SK-MEL-5 (cell line): ENCODE measurements at places on chromosomes 1 and 21. TPM values are rescaled to one million over a fixed set of nuclear protein-coding genes. Genes with fewer than 3 reads are reported as not detected.

GRCh38 chr1:118983558-118984041 lies 4.5 kb downstream of the TBX15 start:
- no peak for DNase-seq

DNA sequence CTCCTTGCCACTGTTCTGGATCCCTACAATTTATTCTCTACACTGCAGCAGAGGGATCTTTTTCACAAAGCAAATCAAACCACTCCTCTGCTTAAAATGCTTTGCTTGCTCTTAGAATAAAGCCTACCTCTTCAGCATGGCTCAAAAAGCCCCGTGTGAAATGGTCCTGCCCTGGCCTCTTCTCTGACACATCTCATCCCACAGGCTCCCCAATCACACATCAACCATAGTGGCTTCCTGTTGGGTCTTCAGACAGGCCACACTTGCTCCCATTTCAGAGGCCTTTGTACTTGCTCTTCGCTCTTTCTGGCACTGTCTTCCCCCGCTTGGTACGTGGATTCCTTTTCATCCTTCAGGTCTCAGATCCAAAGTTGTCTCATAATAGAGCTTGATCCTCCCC lies 44.3 kb upstream of the PLXNA2 start:
- no peak for DNase-seq

GRCh38 chr1:197768014-197768805 lies 7.1 kb downstream of the DENND1B start:
- DNase-seq, result no peak

- peak; percentile 32 for DNase-seq
These were observed 744 bp upstream of the WDR26 start for GRCh38 chr1:224435318-224435763.

DNA sequence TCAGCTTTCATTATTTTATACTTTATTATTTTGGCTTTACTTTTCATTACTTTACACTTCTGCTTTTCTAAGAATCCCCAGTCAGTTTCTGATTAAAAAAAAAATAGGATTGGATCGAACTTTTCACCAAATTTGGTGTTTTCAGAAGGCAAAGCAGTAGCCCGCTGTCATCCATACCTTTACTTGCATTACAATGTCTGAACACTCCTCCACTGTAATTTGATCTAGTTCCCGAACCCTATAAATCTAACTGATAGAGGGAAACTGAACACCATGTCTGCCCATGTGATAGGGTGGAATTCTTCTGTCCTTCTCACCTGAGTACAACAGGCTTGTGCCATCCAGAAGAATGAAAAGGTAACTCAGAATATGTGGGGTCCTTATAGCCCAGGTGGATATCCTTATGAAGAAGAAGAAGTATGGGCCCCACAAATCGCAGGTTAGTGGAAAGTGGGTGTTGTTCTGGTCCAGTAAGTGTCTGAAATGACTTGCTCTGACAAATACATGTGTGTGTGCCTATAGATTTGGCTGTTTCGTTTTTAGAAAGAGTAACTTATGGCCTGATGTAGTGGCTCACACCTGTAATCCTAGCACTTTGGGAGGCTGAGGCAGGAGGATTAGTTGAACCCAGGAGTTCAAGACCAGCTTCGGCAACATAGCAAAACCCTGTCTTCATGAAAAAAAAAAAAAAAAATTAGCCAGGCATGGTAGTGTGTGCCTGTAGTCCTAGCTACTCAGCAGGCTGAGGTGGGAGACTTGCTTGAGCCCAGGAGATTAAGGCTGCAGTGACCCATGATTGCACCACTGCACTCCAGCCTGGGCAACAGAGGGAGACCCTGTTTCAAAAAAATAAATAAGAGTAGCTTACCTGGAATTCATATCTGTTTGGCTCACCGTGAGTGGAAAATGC lies 26.6 kb upstream of the CDC14A start:
- DNase-seq, result no peak

DNA sequence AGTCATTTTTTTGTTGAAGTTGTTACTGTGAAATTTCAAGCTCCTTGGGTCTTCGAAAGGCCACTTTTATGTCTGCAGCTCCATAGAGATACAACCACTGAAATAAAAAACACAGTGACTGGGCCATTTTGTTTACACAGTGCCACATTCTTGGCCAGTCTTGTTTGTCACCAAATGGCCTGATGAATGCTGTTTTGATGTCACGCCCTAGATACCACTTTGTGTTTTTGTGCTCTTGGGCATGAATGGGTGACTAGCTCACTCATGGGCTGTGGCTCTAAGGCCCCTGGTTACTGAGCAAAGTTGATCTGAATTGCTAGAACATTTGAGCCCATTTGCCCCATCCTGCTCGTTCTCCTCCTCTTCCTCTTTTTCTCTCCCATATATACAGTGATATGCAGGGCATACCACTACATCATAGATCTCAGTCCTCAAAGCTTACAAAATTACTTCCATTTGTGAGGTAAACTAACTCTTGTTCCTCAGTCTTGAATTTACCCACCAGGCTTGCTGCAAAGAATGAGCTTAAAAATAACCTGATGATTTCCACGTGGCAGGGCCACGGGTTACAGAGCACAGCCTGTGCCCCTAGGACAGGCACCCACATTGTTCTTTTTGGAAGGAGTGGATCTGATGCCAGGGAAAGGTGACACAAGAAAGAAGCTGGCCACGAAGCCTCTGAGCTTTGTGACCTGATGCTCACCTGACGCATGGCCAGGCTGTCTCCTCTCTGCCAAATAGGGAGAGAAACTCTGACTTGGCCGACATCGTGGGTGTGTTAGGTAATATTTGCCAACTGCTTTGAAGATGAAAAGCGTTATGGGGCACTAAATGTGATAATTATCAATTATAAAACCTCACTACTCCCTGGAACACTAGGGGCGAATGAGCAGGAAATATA lies 92.4 kb downstream of the RUNX1 start:
- no peak for DNase-seq

DNA sequence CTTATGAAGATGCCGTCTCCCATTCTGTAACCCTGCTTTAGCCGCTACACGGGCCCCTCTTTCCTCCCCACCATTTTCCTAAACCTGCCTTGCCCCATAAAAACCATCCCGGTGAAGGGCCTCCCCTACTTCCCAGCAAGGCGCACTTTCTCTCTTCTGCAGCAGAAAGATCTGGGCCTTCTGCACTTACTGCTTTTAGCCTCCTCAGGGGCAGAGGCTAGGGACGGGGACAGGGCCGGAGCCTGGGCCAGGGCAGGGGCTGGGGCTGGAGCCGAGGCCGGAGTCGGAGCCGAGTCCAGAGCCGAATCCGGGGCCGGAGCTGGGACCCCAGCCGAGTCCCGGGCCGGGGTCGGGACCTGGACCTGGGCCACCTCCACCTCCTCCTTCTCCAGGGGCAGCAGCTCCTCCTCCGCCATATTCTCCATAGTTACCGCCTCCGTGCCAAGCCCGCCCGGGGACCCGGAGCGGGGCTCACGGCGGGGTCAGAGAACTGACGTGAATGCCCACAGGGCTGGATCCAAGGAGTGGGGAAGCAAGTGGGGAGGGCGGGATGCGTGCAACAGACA lies 382 bp downstream of the TRMT1L start:
- no peak for DNase-seq

- no peak for DNase-seq
These were observed 1.3 kb downstream of the USP24 start for GRCh38 chr1:55213885-55214211.

DNA sequence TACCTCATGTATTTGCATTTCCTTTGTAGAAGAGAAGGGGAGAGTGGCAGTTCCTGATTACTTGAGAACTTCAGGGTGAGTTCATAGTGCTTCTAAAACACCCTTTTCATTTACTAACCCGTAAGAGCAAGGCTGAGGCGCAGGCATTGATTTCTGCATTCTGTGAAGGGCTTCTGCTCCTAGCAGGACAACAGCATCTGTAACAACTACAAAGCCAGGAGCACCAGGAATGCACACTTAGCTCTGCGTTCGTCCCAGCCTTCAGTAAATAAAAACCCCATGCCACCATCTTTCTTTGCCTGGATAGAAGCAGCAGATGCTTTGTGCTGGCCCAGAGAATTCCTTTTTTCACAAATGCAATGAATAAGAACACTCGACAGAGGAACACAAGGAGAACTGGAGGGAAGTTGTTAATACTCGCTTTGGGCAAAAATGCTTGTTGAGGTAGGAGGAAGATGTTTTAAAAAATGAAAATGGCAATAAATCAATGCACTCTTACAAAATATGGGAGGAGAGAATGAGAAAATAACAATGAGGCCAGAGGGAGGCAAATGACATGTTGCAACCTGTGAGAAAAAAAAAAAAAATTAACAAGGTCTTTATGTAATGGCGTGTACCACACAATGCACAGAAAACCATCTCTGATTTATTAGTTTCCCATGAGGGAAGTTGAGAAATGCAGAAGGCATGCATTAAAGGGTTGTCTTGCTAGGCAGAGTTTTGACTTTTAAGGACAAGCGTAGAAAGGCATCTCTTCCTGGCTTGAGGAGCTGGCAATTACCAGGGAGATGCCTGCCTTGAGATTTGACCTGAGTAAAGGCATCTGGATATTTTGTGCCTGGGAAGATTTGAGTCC lies 418.8 kb downstream of the DISC1 start:
- no peak for DNase-seq

DNA sequence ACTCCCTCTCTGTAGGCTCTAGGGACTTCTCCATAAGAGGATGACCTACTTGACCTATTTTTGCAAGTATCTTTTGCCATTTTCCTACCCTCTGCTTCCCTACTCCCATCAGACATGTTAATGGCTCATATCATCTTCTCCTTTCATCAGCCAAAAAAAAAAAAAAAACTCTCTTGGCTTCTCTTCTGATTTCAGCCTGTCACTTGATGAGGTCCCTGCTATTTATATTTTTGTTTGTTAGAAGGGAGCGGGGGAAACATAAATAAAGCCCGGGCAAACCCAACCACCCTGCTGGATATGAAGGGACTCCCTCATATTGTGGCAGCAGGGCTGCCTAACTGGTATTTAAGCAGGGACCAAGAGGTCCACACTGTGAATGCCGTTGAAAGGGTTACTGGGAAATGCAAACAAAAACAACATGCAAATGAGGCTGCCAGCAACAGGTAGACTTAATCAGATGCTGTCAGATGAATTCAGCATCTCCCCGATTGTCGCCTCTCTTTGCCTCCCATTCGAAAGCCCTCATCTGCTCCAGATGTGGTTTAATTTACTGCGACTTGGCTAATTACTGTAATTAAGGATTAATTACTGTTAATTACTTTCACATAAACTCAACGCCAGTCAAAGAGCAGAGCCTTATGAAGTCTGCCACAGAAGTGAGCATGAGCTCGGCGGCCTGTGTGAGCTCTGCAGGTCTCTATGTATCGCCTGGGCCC lies 172.3 kb downstream of the PBX1 start:
- no peak for DNase-seq

The SEMA4A gene
- total RNA-seq, result 0.11 and 1.3 TPM in 2 replicates

The PRAMEF17 gene
- total RNA-seq, result not detected in 2 replicates

The ADAMTS5 gene
- 0.03 and 0.05 TPM in 2 replicates for total RNA-seq

The TMOD4 gene
- total RNA-seq, result 0.80 and 1.2 TPM in 2 replicates
